ENCODE measurements at places on chromosomes 11 and 22.

GRCh38 chr22:29710922-29711593, 8.7 kb upstream of the CABP7 start:
- no peak for DNase-seq

- no peak for DNase-seq
Observed at GRCh38 chr11:89381094-89381493, 110.1 kb downstream of the NOX4 start.

DNA sequence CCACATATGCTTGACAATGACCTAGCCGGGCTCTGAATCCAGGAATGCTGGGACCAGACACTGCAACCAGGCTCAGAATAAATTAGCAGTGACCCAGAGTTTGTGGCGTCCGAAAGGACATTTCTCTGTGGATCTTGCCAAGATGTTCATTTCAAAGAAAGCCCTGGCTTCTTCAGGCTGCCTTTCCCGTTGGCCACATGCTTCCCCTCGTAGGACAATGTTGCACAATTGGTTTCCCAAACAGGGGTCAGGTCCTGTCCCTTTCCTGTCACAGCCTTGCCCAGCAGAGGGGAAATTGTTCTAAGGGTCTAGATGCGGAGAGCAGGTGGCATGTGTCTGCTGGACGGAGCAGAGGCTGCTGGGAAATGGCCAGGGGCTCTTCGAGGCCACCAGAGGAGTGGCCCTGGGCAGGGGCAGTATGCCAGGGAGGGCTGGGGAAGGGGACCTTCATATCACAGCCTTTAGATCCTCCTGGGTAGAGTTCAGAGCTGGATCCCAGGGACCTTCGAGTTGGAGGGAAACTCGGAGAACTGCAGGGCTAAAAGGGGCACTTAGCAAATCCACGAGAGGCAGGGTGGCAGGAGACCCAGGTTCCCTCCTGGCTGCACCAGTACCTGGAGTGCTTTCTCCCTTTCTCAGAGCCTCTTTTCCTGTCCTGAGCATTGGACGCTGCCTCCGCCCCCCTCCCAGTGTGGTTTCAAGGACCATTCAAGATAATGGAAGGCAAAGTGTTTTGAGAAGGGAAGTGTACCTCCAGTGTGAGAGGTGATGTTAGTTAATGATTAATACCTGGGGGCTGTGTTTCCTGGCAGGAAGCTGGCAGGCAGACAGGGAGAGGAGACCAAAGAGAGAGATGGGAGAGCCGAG, 42.3 kb downstream of the C11orf96 start:
- no peak for DNase-seq

DNA sequence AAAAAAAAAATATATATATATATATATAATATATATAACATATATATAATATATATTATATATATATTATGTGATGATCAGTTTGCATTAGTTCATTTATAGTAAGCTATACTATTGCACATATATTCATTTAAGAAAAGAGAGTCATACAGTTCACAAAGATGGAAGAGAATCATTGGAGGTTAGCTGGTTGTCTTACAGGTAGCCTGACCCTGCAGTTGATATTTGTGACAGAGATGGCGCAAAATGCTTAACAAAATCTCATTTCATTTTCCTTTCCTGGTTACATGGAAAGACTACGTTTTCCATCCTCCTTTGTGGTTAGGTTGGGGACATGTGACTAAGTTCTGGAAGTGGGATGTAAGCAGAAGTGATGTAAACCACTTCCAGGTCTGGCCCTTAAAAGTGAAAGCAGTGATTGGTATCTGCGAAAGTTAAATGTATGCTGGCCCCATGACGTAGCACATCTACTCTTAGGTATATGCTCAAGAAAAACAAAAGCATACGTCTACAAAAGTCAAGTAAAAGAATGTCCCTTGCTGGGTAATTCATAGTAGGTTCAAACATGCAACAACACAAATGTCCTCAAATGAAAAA, 7.2 kb upstream of the TMEM135 start:
- DNase-seq, result no peak

GRCh38 chr22:27719535-27720227, 81.9 kb downstream of the MN1 start:
- no peak for DNase-seq

DNA sequence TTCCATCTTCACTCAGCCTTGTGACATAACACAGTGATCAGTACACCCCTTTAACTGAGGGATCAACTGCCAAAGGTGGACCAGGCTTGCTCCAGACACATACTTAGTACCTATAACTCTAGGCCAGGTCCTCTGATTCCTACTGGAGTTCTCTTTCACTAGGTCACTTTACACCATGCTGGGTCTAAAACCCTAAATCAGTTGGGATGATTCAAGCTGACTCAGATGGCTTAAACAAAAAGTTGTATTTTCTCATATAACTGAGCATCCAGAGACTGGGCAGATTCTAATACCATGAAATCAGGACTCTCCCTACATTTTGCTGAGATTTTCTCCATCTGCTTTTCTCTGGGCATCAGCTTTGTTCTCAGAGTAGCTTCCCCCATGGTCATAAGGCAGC, 26.0 kb upstream of the FLI1 start:
- DNase-seq, result no peak

- no peak for DNase-seq
Observed at GRCh38 chr11:19419021-19419750, 178.4 kb upstream of the E2F8 start.

DNA sequence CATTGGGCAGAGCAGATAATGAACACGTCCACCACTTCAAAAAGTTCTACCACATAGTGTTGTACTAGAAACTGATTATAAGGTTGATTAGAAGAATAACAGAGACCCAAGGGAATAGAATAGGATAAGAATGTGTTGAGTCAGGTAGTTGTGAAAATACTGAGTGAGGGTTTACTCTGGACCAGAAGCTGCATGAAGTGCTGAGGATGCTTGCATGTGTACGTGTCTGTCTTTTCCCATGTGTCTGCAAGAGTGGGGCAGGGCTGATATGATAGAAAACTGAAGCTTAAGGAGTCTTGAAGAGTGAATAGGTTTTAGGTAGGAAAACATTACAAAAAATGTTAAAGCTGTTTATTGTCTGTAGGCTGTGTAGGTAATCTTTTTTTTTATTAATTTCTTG, 20.6 kb downstream of the TRPC6 start:
- no peak for DNase-seq

DNA sequence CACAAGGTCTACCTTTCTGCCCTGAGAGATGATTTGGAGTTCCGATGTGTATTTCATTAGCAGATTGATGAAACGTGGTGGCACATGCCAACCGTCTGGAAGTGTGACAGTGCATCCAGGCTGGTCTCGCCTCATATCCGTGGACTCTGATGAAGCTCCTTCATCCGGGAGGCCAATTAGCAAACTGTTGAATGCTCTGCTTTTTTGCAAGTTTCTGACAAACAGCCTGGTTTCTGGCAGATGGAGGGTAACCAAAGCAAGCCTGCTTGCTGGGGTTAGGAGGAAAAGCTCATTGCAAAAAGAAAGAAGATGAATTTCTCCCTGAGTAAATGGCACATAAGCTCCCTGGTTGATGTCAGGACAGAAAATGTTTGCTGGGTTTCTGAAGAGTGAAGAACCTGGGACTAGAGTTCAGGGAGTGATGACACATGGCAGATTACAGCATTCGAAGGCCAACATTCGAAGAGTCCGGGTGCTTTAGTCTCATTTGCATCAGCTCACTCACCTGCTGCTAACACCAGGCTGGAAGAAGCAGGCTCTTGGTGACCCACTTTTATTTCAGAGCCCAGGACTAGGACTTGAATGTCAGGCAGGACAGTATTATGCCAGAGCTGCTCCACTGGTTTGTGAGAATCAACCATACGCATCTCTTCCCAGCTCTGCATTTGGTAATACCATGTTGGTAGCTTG, 135.9 kb upstream of the TTC12 start:
- no peak for DNase-seq

- no peak for DNase-seq
Observed at GRCh38 chr11:61850687-61851086, 22.6 kb downstream of the FADS2 start.

- DNase-seq, result no peak
Observed at GRCh38 chr11:111081021-111081511, 164.5 kb upstream of the POU2AF2 start.

- DNase-seq, result no peak
Observed at GRCh38 chr11:12470236-12470635, 92.9 kb downstream of the PARVA start.

GRCh38 chr11:6636480-6636879, 17.3 kb upstream of the TPP1 start:
- no peak for DNase-seq

DNA sequence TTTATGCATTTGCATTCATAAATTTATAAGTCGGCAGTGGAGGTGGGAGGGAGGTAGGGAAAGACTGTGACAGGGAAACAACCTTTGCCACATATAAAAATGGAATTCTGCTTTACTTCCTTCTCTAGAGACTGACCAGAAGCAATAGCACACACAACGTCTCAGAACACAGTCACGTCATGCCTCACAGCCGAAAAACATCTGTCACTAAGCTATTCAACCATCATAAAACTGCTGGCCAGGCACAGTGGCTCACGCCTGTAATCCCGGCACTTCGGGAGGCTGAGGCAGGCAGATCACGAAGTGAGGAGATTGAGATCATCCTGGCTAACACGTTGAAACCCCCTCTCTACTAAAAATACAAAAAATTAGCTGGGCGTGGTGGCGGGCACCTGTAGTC, 101.0 kb upstream of the CHRM4 start:
- no peak for DNase-seq

DNA sequence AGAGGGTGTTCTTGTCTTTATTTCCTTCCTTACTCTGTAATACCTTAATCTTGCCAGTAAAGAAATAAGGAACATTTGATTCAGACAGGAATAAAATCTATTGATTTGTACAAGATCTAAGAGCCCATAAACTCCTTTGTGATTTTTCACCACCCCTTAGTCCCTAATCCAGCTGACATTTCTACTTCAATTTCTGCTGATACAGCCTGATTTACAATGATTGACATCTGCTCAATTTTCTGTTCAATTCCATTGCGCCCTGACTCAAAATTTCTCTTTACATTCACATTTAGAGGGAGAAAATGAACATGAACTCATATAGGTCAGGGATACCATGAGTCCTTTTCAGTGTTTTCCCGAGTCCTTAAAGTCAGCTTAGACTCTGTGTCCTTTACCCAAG, 27.2 kb upstream of the TMEM123 start:
- no peak for DNase-seq

- DNase-seq, result no peak
Observed at GRCh38 chr11:43585877-43586608, 94.5 kb upstream of the HSD17B12 start.

GRCh38 chr11:108859510-108859909, 194.6 kb downstream of the DDX10 start:
- DNase-seq, result no peak

GRCh38 chr22:32713737-32714457, 87.6 kb upstream of the TIMP3 start:
- no peak for DNase-seq

GRCh38 chr11:107710301-107710700, 1.6 kb downstream of the SLN start:
- no peak for DNase-seq

DNA sequence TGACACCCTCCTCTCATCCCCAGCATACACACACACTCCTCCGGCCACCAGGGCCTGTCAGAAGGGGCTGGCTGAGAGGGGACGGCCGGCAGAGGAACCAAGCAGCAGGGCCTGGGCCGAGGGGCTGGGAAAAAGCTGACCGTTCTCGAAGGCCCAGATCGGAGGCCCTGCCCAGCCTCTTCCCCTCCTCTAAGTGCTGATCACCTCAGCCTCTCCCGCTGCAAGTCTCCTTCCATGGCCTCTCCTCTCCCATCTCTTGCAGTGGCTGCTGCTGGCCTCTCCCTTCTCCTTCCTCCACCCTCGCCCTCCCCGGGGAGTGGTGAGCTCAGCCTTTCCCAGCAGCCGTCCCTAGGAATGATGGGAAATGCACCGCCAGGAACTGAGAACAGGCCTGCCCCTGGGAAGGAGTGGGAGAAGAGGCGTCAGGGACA, 39.6 kb downstream of the ARRB1 start:
- DNase-seq, result no peak

GRCh38 chr22:31288496-31289240, 3.6 kb downstream of the PIK3IP1 start:
- no peak for DNase-seq

DNA sequence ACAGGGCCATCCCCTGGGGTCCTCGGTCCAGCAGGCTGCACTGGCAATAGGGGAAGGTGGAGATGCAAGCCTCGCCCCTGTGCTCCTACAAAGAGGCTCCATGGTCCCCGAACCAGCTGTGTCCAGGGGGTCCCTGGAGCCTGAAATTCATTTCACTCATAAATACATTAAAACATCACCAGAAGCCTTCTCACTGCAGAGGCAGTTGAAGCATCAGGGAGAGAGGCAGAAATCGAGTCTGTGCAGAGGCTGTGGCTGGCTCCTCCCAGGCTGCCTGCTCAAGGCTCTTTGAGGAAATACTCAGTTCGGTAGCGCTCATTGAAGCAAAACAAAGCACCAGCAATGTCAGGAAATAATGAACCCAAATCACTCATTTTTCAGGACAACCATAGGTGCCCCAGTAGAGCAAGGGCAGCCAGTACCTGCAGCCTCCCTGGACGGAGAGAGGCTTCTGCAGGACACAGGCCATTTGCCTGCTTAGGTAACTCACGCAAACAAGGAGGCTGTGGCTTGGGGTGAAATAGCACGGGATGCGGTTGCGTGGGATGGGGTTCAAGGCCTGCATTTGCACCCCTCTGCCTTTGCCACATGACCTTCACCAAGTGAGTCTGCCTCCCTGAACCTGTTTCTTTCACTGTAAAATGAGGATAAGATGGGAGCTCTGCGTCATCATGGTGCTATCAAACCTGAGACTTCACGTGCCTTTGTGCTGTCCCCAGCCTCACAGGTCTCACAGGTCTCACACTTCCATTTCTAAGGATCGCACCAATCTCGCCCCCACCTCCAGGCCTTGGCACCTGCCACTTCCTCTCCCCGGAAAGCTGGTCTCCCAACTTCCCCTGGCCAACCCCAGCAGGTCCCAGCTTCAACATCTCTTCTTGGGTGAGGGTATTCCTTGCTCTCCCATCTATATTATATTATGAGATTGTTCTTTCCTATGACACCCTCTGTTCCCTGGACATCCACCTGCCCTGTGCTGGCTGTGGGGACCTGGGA, 84.3 kb upstream of the SHISAL1 start:
- DNase-seq, result no peak

DNA sequence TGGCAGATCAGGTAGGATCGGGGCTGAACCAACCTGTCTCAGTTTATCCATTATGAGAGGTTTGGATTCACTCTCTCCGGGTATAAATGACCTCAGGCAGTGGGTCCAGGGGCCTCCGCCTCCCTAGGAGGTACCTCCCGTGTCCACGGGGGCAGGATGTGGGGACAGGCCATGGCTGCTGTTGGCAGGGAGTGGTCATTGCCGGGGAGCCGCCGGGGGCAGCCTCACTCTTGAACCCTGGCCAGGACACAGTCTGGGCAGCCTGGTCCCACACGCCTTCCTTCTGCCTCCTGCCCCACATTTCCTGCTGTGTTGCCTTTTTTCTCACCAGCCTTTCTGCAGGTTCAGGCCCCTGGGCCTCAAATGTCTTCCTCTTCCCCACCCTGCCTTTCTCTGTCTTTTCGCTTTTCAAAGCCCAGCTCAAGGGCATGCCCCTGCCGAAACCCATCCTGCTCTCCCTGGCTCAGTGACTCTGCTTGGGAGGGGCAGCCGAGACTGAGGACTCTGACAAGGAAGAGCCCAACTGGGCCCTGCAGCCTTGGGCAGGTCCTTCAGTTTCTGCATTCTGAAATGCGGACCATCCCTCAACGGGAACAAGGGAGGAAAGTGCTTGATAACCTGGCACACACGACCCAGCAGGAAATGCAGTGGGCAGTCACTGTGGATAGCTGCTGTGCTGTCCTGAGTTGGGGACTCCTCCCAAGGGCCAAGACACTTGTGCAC, 31.1 kb downstream of the ZC3H7B start:
- DNase-seq, result no peak

Data from stimulated activated CD8-positive, alpha-beta memory T cell treated with anti-CD3 and anti-CD28 coated beads, Interleukin-7, amount 100 ng/mL, for 1 hour (primary cell).